Iris pigment epithelial cell (primary cell): ENCODE measurements at places on chromosomes 4 and X.
A peak's percentile ranks its signal among the peaks of the same experiment; 100 is the strongest.

DNA sequence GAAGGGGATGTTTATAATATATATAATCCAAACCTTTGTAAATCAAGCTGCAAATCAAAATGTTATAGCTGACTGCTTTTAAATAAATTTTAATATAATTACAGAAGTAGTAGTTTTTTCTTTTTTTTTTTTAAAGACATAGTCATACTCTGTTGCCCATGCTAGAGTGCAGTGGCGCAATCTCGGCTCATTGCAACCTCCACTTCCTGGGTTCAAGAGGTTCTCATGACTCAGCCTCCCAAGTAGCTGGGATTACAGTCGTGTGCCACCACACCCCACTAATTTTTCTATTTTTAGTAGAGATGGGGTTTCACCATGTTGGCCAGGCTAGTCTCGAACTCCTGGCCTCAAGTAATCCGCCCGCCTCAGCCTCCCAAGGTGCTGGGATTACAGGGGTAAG, 178.7 kb downstream of the FBXW7 start:
- peak; percentile 81 for DNase-seq

DNA sequence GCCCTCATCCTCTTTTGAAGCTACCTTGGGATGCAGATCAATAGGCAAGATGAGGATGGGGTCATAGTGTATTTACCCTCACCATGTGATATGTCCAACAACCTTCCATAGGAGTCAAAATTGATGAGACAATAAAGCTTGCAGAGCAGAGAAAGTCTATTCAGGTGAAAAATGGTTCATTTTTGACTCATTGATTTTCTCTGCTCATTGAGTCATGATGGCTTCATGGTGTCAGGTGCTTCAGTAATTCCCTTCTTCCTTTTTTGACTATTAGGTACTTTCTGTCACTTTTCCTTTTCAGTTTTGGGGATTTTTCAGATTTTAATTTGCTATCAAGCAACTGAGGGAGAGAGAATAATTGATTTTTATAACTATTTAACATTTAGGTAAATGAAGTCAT, 55.9 kb upstream of the IL2 start:
- no peak for DNase-seq

GRCh38 chr4:54541426-54542118, 116.2 kb upstream of the KIT start:
- peak; percentile 10 for DNase-seq

- peak; percentile 0 for DNase-seq
These were observed 680.6 kb downstream of the TECRL start for GRCh38 chr4:63728480-63729177.

- no peak for DNase-seq
These were observed 56.1 kb downstream of the PRSS12 start for GRCh38 chr4:118296729-118297128.

GRCh38 chr4:164700471-164700870, 53.5 kb upstream of the SMIM31 start:
- DNase-seq = no peak

- DNase-seq = no peak
These were observed 61.2 kb downstream of the SH3BGRL start for GRCh38 chrX:81263059-81263458.

- DNase-seq = no peak
These were observed 4.4 kb downstream of the SOD3 start for GRCh38 chr4:24799544-24800324.

DNA sequence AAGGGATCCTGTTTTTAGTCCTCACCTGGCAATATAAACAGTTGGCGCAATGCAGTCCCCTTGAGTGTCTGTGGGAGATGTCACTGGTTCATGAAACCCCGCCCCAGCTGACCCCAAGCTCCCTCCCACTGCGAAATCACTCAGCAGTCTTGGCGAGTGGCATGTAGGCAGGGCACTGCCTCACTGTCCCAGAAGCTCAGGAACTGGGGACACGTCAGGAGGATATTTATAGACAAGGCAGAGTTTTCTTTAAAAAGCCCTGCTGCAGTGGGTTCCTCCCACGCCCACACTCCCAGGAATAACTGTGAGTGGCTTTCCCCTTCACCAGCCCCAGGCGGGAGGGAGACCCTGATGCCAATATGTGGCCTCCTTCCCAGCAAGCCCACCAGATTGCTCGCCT, 44.3 kb upstream of the PPP2R2C start:
- no peak for DNase-seq

DNA sequence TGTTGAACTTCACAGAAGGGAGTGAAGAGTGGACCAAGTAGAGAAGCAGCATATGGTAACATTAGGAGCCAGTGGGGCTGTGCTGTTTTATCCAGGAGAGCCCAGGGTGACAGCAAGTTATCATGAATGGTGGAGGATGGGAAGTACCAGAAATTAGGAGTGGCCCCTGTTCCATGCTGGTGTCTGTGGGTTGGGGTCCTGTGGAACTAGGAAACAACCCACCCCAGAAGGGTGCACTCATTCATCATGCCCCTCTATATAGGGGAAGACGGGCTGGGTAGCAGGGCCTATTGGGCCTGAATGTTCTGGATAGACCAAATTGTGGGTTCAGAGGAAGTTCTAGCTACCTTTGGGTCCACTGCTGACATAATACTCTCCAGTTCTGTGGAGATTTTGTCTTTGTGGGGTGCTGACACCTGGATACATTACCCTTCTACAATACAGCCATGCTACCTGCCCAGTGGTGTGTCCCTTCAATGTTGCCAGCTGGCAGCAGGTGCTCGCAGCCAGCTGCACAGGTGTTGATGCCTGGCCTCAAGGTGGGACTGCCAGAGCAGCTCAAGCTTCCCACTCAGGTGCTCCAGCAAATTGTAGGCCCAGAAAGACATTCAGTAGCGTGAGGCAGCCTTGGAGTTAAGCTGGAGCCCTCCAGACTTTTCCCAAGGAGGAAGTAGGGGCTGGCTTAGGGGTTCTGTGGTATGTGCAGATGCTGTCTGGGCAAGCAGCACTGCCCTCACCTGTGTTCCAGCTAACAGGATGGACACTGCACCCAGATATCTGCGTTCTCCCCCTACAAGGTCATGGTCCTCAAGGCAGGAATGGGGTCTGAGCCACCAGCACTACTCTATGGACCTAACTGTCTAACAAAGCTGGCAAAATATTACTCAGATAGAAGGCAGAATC, 106.5 kb downstream of the NHSL2 start:
- no peak for DNase-seq

GRCh38 chrX:53445977-53446376, 11.8 kb upstream of the HSD17B10 start:
- DNase-seq = peak; percentile 51

DNA sequence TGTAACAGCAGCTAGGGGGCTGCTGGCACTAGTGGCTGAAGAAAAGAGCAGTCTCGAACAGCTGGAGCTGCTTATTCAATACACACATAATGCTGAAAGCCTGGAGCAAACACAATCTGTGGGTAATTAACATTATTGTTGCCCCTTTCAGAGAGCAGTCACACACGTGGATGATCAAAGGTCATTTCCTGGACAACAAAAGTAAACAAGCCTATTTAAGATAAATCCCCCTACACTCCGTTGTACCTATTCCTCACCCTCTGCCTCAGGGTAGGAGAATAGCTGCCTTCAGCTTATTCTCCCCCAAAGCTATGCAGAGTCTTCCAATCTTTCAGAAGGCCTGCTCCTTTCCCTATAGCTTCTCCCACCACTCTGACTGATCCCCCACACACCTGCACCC, 803.9 kb downstream of the C4orf33 start:
- DNase-seq = no peak

DNA sequence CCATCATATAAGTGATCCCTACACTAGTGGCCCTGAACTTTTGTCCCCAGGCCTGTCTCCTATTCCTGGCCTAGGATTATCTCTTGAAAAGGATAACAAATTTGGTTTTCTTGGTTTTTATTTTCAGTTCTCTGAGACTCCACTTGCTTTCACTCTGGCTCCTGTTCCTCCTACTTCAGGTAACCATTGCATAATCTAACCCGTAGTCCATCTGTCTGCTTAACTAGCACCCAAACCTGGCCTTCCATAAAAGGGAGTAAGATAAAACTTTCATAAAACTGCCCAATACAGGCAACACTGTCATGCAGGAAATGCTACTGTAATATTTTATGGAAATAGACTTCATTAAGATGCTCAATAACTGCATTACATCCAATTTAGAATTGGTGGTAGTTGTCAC, 52.1 kb upstream of the RAP1GDS1 start:
- no peak for DNase-seq

DNA sequence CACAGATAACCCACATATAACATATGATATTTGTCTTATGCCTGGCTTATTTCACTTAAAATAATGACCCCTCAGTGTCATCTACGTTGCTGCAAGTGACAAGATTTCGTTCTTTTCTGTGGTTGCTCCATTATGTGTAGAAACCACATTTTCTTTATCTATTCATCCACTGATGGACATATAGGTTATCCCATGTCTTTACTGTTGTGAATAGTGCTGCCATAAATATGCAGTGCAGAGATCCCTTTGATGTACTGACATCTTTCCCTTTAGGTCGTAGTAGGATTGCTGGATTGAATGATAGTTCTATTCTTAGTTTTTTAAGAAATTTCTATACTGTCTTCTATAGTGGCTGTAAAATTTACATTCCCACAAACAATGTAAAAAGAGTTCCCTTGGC, 135.8 kb downstream of the TET2 start:
- DNase-seq = no peak

- DNase-seq = peak; percentile 1
These were observed 77.2 kb upstream of the IL1RAPL2 start for GRCh38 chrX:104488811-104489210.

- no peak for DNase-seq
These were observed 85.1 kb upstream of the AP1S2 start for GRCh38 chrX:15939737-15940136.

GRCh38 chr4:30402276-30402675, 317.9 kb upstream of the PCDH7 start:
- peak; percentile 56 for DNase-seq

- no peak for DNase-seq
These were observed 495.4 kb downstream of the PACRGL start for GRCh38 chr4:21195682-21196081.

- no peak for DNase-seq
These were observed 3.5 kb downstream of the STBD1 start for GRCh38 chr4:76309939-76310550.

DNA sequence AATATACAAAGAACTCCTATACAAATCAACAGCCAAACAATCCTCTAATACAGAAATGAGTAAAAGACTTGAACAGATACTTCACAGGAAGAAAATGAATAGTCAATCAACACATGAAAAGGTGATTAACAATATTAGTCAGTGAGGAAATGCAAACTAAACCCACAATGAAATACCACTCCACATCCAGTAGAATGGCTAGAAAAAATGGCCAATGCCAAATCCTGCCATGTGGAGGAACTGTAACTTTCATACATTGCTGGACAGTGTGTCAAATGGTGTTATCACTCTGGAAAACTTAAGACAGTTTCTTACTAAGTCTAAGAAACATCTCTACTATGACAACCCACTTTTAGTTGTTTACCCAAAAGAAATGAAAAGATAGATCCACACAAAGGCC, 59.5 kb downstream of the NSG1 start:
- peak; percentile 59 for DNase-seq

DNA sequence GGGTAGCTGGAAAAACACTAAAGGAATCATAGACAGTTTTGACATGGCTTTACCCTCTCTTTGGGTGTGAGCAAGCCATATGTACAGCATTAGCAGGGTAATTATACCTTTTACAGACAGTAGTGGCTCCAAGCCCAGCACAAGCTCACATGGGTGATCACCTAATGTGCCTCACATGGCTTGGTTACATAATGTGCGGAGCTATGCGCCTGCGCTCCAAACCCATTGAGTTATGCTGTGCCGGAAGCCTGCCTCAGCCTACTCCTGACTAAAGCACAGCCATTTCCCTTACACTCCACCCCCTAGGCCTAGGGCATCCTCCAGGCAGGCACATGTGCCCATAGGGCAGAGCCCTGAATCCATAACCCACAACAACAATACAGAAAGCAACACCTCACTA, 6.5 kb upstream of the TSPAN5 start:
- no peak for DNase-seq

DNA sequence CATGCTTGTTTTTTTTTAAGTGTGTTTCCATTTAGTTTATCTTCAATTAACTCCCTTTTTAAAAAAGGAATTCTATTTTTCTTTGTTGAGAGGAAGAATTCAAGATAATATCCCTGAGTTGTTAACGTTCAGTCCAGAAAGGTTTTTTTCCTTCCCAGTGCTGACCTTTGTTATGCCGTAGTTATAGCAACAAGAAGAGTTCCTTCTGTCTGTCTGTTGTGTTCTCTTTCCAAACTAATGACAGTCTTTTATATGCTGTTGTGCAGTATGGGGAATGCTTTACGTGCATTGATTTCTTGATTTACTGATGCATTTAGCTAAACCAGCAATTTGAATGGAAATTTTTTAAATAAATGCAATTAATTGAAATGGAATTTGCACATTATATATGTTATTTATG, 6.6 kb upstream of the CXXC4 start:
- no peak for DNase-seq

DNA sequence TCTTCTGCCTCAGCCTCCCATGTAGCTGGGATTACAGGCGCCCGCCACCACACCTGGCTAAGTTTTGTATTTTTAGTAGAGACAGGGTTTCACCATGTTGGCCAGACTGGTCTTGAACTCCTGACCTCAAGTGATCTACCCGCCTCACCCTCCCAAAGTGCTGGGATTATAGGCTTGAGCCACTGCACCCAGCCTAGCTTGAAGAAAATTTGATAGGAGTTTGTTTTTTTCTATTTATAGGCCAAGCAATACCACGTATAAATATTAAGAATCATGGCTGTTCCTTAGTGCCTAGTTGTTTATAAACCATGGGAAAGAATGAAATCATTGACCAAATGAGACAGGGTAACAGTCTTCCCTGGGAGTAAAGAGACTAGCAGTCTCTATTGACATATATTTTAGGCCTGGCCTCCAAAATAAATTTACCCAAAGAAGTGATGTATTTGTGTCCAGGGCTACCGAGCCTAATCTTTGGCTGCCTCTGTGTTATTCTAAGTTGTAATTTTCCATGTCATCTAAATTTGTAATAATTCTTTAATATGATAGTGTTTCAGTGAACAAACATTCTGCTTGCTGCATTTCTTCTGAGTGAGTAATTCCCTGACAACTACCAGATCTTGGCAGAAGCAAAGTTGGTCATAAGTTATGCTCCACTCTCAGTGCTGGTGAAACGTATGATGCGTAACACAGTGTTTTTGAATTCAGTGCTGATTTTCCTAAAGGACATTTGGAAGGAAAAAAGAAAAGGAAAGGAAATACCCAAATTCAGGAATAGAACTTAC, 10.3 kb downstream of the PKD2 start:
- DNase-seq = peak; percentile 98
